Activated naive CD8-positive, alpha-beta T cell treated with anti-CD3 and anti-CD28 coated beads, Interleukin-2, amount 50 U/mL, for 16 hours (primary cell): ENCODE measurements at places on chromosomes 2 and 18.

DNA sequence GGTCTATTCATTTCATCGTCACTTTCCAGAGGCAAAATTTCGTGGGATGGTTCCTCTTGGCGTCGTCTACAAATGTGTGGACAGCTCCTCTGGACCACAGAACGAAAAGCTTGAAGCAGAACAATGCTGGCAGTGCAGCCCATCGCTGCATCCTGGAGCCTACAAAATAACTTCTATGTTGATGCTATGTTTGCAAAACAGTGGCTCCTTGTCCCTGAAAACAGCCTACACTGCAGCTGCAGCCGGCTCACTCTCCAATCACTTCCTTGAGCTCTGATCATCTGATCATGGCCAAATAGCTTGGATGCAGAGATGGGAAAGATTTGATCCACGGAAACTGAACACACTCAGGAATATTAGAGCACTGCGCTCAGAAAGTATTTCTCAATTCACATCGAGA lies 60.0 kb downstream of the DOCK10 start:
- no peak for DNase-seq

DNA sequence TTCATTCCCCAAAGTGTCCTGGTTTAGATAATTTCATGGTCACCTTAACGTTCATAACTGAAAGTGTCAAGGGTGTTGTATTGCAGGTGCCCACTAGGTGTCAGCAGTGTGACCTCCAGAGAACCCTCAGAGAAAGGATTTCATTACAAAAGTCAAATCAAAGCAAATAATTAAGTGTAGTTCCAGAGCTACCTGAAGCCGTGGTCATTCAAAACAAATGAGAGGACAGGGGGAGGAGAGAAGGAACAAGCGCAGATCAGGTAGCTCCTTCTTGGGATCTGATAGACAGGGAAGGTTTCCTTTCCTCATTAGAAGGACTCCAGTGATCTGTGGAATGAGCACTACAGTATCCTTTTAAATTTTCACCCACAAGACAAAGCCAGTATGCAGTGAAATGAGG lies at the start of gene SLC9A4:
Gene SLC9A4 (plus strand): TSS at position 207 of the 400 bp plus-strand sequence. CDS start 534 bp downstream, outside the sequence.
- DNase-seq = peak; percentile 34

GRCh38 chr18:44838971-44839666 lies 158.4 kb downstream of the SETBP1 start:
- peak; percentile 2 for DNase-seq

GRCh38 chr2:122636097-122636496 lies 880.6 kb downstream of the TSN start:
- DNase-seq = no peak
